ENCODE measurements at places on chromosomes 1 and 21. TPM values are rescaled to one million over a fixed set of nuclear protein-coding genes. Genes with fewer than 3 reads are reported as not detected.

Gene ARL8A
- 28.2 TPM for total RNA-seq

Gene GBP3
- 63.6 TPM for total RNA-seq

Gene ITLN2
- total RNA-seq = 1.4 TPM

Gene CNTN2
- total RNA-seq = under 0.01 TPM

Gene AUNIP
- total RNA-seq = 5.6 TPM

Gene S100A1
- total RNA-seq = not detected
